GM13977 (cell line): ENCODE measurements at places on chromosomes 13 and 19.

DNA sequence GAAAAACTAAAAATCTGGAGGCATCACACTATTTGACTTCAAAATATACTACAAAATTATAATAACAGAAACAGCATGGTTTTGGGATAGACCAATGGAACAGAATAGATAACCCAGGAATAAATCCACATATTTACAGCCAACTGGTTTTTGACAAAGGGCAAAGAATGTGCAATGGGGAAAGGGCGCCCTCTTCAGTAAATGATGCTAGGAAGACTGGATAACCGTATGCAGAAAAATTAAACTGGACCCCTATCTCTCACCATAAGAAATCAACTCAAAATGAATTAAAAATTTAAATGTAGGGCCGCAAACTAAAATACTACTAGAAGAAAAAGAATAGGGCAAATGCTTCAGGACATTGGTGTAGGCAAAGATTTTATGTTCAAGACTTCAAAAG is 440.5 kb upstream of the SGCG start:
- no peak for DNase-seq

- no peak for DNase-seq
Measured at GRCh38 chr13:47420568-47420967, 523.7 kb upstream of the HTR2A start.

GRCh38 chr19:11373166-11373884 is 1.1 kb upstream of the SWSAP1 start:
- no peak for DNase-seq

- DNase-seq, result no peak
Measured at GRCh38 chr13:71454509-71454908, 412.5 kb downstream of the DACH1 start.
